Stimulated activated naive CD8-positive, alpha-beta T cell treated with anti-CD3 and anti-CD28 coated beads, Interleukin-15, Interleukin-2, amounts not matched to agents 100 U/mL and 50 U/mL, for 24 hours (primary cell): ENCODE measurements at places on chromosomes 2 and 18.

GRCh38 chr2:113966171-113966570, 76.3 kb downstream of the ACTR3 start:
- no peak for DNase-seq

DNA sequence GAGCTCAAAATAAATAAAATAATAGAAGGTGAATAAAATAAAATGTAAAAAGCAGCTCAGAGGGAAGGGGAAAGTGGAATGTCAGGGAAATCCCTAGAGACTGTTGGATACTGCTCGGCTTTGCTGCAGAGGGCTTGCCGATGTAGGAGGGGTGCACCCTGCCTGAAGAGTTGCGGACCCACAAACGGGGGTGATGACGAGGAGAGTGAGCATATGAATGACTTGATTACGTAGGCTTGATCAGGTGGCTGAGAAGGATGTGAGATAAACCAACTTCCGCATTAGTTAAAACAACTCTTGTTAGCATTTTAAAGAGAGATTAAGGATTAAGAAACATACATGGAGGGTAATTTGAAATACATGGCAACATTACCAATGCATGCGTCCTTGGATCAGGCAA, 21.0 kb upstream of the TMEM237 start:
- DNase-seq = no peak

DNA sequence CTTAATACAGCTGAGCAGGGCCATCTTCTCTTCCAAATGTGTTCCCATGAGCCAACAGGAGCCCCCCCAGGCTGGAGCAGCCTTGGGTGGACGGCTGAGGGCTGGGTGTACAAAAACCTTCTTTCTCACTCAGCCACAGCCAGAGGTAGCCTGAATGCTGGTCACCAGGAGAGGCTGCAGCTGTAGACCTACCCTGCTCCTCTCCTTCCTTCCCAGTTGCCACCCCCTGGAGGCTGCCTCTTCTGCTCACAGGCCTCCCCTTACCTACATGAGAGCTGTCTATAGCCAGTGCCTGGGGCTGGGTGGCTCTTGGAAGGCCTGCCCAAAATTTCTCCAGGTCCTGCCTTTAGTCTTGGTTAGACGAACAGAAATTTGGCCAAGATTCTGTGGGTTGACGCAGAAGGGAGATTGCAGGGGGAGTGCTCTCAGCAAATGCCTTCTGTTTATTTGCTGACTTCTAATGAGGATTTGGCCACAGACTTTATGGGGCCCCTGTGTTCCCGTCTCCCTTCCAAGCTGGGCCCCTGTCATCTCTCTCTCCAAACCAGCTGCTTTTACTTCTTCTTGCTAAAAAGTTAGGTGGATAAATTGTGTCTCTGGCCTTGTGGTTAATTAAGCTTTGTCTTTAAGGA, 18.3 kb downstream of the CELF4 start:
- no peak for DNase-seq

GRCh38 chr2:240605867-240606743, 19.2 kb upstream of the GPR35 start:
- DNase-seq = no peak

- peak; percentile 5 for DNase-seq
Measured at GRCh38 chr2:162890690-162891311, 52.2 kb upstream of the KCNH7 start.

- DNase-seq = peak; percentile 13
Measured at GRCh38 chr18:24491927-24492834, 31.7 kb downstream of the HRH4 start.
